ENCODE measurements at places on chromosomes 1 and 21. TPM values are rescaled to one million over a fixed set of nuclear protein-coding genes. Genes with fewer than 3 reads are reported as not detected.

DNA sequence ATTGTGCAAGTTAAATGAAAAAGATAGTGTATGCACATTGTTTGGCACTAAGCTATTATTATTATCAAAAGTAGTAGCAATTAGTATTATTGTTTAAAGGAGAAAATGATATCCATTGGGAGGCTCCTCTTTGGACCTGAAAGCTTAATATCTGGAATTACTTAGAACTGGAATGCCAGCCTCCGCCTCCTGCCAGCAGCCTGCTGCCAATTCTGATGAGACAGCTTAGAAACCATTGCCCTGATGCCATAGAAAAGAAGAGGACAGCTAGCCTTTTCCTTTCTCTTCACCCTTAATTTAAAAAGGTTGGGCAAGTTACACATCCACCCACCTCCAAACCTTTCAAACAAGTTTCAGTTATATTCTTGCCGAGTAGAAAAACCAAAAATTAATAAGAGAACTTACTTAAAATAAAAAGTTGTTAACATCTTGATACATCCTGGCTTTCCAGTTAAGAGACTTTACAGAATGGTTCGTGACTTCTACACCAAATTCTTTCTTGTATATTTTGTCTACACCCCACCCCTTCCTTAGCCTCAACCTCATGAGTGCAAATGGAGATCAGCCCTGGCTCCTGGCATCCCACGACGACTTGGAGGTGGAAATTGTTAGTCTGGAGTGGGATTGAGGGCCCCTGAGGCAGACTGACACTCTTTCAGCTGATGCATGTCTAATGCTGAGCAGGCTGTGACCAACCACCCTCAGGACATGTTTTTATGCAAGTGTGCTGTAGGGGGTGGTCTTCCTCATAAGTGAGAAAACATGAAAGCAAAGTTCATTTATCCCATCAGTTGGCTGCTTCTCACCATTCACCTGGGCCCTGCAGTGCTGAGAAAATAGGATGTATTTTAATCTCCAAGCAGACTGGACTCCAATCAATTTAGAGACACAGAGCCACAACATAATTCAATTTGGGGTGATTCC, 120.6 kb downstream of the KCNJ15 start:
- H3K36me3 ChIP-seq, result no peaks in the 10 kb centered on the region
- no peak overlapping the region for H3K27ac ChIP-seq
- DNase-seq, result no peak

GRCh38 chr1:11473491-11474034, 5.4 kb upstream of the DISP3 start:
- H3K4me3 ChIP-seq, result no peak overlapping the region
- no peak overlapping the region for H3K27ac ChIP-seq
- no peaks in the 10 kb centered on the region for H3K36me3 ChIP-seq
- peaks cover 1% of the 10 kb centered on the region for H3K4me1 ChIP-seq
- peaks cover 19% of the 10 kb centered on the region for H3K27me3 ChIP-seq
- DNase-seq, result peak; percentile 66

- H3K27me3 ChIP-seq, result peaks cover 12% of the 10 kb centered on the region
- H3K4me1 ChIP-seq, result no peaks in the 10 kb centered on the region
- no peak overlapping the region for H3K4me3 ChIP-seq
- H3K27ac ChIP-seq, result no peak overlapping the region
- H3K36me3 ChIP-seq, result no peaks in the 10 kb centered on the region
Measured at GRCh38 chr1:64133036-64133435, 70.4 kb upstream of the UBE2U start.

GRCh38 chr1:169951108-169951507, 57.4 kb upstream of the SCYL3 start:
- no peak for DNase-seq
- H3K27me3 ChIP-seq, result no peaks in the 10 kb centered on the region
- no peak overlapping the region for H3K27ac ChIP-seq
- H3K36me3 ChIP-seq, result peaks cover 2% of the 10 kb centered on the region
- no peaks in the 10 kb centered on the region for H3K4me1 ChIP-seq
- H3K4me3 ChIP-seq, result no peak overlapping the region

DNA sequence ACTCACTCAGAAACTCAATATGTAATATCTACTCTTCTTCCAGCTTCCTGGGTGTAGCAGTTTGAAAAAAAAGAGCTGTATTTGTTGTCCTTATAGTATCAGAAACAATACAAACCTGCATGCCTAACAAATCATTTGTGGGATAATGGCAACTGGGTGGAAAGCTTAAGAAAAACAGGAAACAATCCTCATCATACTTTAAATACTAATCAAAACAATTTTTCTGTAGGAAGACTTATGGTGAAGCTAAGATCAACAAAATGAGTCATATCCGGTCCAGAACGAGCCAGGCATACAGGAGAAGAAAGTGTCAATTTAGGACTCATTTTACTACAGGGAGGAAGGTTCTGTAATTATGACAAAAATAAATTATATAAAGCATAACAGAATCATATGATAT, 181.8 kb upstream of the ADGRL4 start:
- H3K27ac ChIP-seq, result no peak overlapping the region
- DNase-seq, result no peak
- H3K4me3 ChIP-seq, result no peak overlapping the region

DNA sequence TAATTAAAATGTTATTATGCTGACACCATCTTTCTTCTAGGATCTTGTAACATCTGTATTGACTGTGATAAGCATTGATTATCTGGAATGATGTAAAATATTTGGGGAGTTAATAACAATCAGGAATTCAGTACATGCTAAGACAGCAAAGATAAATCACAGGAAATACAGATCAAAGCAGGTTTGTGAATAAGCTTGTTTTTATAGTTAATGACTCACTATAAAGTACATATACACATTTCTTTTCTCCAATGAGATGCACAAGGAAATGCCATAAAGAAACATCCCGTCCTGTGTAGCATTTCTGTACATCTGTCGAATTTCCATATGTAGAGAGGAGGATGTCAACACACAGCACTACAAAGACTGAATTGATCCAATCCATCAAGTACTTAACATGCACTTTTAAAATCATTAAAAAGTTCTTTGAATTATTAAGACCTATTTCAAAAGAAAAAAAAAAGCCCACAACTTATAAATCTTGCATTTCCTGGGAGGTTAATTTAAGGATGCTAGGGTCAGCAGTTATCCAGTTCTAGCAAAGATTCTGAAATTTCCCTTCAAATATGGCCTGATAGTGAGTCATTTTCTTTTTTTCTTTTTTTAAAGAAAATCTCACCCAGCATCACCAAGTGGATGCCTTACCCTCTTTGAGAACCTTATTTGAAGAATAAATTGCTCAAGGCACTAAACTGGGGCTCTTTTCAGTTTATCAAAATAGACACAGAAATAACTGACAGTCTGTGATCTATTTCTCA, 243.2 kb upstream of the NR5A2 start:
- no peak overlapping the region for H3K4me3 ChIP-seq
- H3K36me3 ChIP-seq, result no peaks in the 10 kb centered on the region
- no peaks in the 10 kb centered on the region for H3K4me1 ChIP-seq
- no peak for DNase-seq

GRCh38 chr1:234725177-234726132, 115.5 kb upstream of the IRF2BP2 start:
- H3K27ac ChIP-seq, result peak overlapping the region; percentile 93
- peaks cover 3% of the 10 kb centered on the region for H3K36me3 ChIP-seq
- peak; percentile 79 for DNase-seq
- H3K4me1 ChIP-seq, result peaks cover 93% of the 10 kb centered on the region

- DNase-seq, result no peak
- peaks cover 2% of the 10 kb centered on the region for H3K4me1 ChIP-seq
- no peak overlapping the region for H3K4me3 ChIP-seq
- no peaks in the 10 kb centered on the region for H3K27me3 ChIP-seq
Measured at GRCh38 chr1:80535466-80535865, 1265.3 kb upstream of the ADGRL2 start.

DNA sequence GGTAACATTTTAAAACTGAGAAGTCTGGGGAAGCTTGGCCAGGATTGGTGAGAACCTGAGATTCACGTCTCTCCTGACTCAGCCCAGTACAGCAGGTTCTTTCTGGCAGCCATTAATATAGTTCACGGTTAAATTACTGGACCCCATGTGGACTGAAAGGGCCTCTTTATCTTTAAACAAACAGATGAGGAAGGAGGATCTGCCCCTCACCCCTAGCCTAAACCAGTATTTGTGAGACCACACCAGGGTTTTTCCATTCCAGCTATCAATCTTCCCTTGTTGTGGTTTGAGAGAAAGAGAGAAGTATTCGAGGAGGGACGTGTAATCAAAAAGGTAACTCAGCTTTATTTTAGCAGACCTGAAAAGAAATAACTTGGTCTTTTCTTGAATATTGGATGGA, 137.1 kb downstream of the PROX1 start:
- no peaks in the 10 kb centered on the region for H3K36me3 ChIP-seq
- no peak for DNase-seq
- no peak overlapping the region for H3K4me3 ChIP-seq
- H3K27me3 ChIP-seq, result peaks cover 4% of the 10 kb centered on the region
- no peak overlapping the region for H3K27ac ChIP-seq

DNA sequence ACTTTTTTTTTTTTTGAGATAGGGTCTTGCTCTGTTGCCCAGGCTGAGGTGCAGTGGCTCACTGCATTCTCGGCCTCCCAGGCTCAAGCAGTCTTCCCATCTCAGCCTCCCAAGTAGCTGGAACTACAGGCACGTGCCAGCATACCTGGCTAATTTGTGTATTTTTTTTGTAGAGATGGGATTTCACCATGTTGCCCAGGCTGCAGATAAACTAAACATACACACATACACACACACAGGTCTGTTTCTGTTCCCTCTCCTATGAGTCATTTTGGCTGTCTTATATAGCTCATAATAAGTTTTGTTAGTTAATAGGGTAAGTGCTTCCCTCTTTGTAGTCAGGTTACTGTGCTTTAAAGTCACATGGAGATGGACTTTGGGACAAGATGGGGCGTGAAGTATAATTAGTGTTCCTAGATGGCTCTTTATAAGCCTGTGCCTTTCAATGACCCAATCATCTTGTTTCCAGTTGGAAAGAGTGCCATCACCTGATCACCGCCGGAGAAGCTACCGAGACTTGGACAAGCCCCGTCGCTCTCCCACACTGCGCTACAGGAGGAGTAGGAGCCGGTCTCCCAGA, 9.1 kb downstream of the PRPF38A start:
- H3K4me1 ChIP-seq, result peaks cover 4% of the 10 kb centered on the region
- no peak overlapping the region for H3K4me3 ChIP-seq
- DNase-seq, result no peak
- no peak overlapping the region for H3K27ac ChIP-seq
- peaks cover 73% of the 10 kb centered on the region for H3K36me3 ChIP-seq

DNA sequence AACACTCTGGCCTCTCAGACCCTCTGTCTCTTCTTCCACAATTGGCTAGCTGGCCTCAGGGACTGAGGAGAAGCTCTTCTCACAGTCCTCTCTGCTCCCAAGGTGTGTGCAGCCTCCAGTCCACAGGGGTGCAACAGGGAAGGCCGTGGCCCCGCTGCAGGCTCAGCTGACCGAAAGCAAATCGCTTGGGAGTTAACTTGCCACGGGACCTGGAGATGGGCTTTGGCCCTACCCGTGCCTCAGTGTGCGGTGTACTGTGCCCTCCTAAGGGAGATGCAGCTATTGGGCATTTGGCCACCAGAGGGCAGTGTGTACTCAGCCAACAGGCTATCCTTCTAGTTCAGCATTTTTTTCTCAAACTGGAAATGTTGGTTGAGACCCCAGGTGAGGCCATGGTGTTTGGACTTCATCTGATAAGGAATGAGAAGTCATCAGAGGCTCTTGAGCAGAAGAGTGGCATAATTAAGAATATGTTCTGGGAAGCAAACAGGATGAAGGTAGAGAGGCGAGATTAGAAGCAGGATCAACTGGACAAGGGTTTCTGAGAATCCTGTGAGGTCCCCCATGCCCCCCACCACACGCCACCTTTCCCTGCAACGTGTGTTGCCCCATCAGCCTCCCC, 42.5 kb upstream of the TMEM125 start:
- H3K36me3 ChIP-seq, result no peaks in the 10 kb centered on the region
- no peak overlapping the region for H3K4me3 ChIP-seq
- H3K4me1 ChIP-seq, result no peaks in the 10 kb centered on the region
- H3K27ac ChIP-seq, result no peak overlapping the region

GRCh38 chr1:32695098-32695904, 7.3 kb downstream of the SYNC start:
- H3K4me1 ChIP-seq, result peaks cover 15% of the 10 kb centered on the region
- no peak overlapping the region for H3K4me3 ChIP-seq
- peaks cover under 1% of the 10 kb centered on the region for H3K36me3 ChIP-seq
- peak overlapping the region; percentile 4 for H3K27ac ChIP-seq

GRCh38 chr1:210292231-210292871, 36.4 kb upstream of the HHAT start:
- H3K4me1 ChIP-seq, result no peaks in the 10 kb centered on the region
- peaks cover 41% of the 10 kb centered on the region for H3K27me3 ChIP-seq
- no peaks in the 10 kb centered on the region for H3K36me3 ChIP-seq
- no peak overlapping the region for H3K27ac ChIP-seq
- H3K4me3 ChIP-seq, result no peak overlapping the region
- peak; percentile 38 for DNase-seq

DNA sequence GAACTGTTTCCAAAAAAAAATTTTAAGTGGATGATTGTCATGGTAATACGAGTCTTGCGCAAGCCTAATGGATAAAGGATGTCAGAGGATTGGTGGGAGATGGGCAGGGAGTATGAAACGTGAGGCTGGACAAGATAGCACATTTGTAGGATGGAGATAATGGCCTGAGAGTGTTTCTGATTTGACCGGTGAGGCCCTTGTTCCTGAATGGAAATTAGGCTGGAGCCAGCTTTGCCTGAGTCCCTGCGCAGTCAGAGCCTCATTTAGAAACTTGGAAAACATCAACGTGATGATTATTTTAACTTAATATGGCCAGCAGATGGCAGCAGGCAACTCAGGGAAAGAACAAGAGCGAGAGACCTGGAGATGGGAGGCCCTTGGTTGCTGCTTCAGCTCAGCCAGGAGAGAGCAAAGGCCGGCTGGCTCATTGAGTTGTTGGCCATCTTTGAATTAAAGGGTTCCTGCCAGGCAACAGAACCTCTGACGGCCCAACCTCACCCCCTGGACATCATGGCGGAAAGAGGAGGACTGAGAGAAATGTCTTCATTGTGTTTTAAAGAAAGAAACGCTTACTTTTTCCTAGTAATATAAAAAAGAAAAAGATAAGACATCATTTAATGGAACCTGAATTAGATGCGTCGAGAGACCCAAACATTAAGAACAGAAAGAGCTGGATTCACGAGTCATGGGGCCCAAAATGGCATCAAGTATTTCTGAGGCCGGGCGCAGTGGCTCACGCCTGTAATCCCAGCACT, 80.3 kb downstream of the SELENOF start:
- H3K27me3 ChIP-seq, result peaks cover 4% of the 10 kb centered on the region
- peaks cover 5% of the 10 kb centered on the region for H3K4me1 ChIP-seq
- H3K4me3 ChIP-seq, result no peak overlapping the region
- peak; percentile 68 for DNase-seq
- H3K36me3 ChIP-seq, result no peaks in the 10 kb centered on the region

GRCh38 chr1:178939338-178940067, 68.6 kb upstream of the ANGPTL1 start:
- no peak overlapping the region for H3K4me3 ChIP-seq
- H3K36me3 ChIP-seq, result no peaks in the 10 kb centered on the region
- no peaks in the 10 kb centered on the region for H3K27me3 ChIP-seq
- H3K27ac ChIP-seq, result no peak overlapping the region

- DNase-seq, result no peak
- H3K4me3 ChIP-seq, result no peak overlapping the region
- no peaks in the 10 kb centered on the region for H3K36me3 ChIP-seq
- H3K27me3 ChIP-seq, result peaks cover 3% of the 10 kb centered on the region
- peaks cover 10% of the 10 kb centered on the region for H3K4me1 ChIP-seq
Measured at GRCh38 chr21:33492571-33492970, 1.1 kb upstream of the DNAJC28 start.

Gene HAPLN2
- total RNA-seq, result not detected

Gene FRRS1
- 5.0 TPM for total RNA-seq

Gene OR2T29
- not detected for total RNA-seq

Gene LMOD1
- not detected for total RNA-seq

Gene EVA1B
- 13.3 TPM for total RNA-seq

Gene PLD5
- not detected for total RNA-seq

Gene SPRR2E
- total RNA-seq, result not detected

Gene SLC26A9
- total RNA-seq, result not detected

Gene RUNX1
- 10.6 TPM for total RNA-seq

Gene SLC9A1
- 28.3 TPM for total RNA-seq

Gene RNU1-1
- 1,730 TPM for total RNA-seq

Measured in activated CD8-positive, alpha-beta T cell treated with anti-CD3 and anti-CD28 coated beads, Interleukin-2, amount 10 ng/mL, durations not matched to agents 7 days and 5 days (primary cell).